ENCODE measurements at places on chromosomes 16 and 17.

DNA sequence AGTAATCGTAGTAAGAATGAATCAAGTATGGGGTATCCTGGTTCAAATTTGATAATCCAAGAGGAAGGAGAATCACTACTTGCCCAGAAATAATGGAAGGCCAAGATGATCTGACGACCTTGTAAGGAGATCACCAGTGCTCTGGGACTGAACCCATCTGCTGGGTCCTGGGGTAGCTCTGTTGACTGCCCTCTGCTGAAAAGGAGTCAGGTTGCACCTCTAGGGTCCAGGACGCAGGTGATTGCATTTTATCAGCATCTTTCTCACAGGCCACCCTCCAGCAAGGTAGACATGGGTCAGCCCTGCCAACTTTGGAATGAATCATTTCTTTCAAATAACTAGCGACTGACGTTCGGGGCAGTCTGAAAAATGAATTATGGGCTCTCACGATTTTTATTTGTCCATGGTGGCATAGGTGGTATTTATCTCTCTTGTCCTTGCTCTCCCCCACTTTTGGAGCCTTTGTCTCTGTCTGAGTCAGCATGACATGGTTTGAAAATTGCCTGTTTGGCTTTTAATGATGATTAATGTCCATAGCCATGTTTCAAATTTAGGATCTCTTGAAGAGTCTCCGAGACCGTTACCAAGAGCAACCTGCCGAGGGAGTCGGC, 163.7 kb downstream of the MSI2 start:
- no peak for DNase-seq

DNA sequence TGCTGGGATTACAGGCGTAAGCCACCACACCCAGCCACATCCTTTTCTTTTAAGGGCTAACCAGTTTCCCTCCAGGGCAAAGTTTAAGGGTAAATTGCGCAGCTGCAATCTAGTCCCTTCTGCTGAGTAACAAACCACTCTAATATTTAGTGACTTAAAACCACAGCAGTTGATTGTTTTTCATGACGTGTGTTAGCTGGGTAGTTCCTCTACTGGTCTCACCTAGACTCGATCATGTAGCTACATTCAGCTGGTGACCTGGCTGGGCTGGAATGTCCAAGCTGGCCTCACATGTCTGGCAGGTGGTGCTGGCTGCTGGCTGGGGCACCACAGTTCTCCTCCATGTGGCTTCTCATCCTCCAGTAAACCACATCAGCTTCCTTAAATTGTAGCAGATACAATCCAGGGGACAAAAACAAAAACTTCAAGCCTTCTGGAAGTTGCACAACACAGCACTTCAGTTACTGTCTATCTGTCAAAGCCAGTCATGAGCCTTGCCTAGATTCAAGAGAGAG, 75.5 kb downstream of the GPRC5B start:
- DNase-seq, result no peak

DNA sequence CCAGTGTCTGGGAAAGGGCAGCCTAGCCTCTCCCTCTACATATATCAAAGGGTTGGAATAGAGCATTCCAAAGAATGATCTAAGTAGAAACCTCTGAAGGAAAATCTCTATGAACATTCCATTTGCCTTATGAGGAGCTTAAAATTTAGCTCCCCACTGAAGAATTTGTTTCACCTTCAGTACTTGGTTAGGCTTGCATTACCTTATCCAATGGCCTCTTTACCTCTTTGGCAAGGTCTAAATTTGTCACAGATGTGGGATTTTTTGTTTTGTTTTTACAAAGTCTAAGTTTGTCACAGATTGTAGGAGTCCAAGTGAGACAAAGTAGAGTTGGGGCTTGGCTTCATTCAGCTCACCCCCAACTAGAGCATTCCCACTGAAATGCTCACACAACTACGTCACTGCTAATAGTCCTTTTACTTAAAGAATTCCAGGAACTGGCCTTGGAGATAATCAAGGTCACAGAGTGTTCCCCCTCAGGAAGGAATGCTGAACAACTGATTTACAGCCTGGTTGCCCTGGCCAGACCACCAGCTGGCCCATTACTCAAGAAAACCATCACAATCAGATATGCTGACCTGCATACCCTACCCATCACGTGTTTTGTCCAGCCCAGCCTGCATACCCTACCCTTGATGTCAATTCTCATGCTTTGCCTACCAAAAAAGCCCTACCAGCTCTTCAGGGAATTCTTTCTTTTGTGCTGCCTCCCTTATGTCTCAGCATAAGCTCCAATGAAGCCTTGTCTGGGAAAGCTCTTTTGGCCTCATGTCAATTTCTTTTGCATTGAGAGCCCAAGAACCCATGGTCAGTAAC, 26.5 kb upstream of the PPM1D start:
- no peak for DNase-seq

DNA sequence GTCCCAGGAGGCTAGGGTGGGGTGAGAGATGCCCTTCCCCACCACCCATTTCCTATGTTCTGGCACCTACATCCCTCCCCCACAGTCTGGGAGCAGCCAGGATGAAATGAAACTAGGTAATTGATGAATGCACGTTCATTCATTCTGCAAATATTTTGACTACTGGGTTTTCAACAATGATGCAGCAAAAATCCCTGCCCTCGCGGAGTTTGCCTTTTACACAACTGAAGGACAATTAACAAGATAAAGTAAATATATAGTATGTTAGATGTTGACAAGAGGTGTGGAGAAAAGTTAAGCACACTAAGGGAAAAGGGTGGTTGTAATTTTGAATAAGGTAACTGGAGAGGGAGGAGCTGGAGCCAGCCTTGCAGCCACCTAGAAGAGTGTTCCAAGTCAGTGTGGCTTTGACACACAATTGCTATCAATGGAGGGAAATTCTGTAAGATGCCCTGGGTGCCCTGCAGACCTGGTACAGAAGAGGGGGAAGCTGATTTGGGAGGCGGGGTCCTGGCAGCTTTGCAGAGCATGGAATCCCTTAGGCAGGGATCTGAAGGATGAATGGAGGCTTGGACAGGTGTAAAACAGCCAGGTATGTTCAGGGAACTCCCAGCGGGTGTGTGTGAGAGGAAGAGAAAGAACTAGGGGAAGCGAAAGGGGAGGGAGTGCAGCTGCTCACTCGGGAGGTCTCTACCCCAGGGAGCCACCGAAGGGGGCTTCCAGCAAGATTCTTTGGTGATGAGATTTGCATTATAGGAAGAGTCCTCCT, 2.5 kb downstream of the TMEM92 start:
- DNase-seq, result no peak

GRCh38 chr16:8890549-8890921, 8.4 kb downstream of the LITAFD start:
- DNase-seq, result no peak

DNA sequence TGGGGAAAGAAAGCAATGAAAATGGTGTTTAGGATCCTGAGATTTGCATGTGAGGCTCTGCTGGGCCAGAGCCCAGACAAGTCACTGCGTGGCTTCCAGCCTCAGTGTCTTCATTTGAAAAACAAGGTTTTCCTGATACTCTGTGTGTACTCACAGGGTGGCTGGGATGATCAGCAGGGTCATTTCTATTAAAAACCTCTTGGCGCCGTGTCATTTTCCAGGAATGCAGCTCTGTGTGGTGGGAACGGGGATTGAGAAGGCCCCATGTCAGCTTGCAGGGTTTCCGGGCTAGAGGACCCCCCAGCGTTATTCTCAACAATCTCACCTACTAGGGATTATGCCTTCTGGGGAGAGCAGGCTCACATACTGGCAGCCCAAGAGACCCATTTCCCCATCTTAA, 73.5 kb downstream of the FOXL1 start:
- DNase-seq, result no peak

GRCh38 chr17:64281962-64282752, 19.1 kb upstream of the TEX2 start:
- no peak for DNase-seq

- no peak for DNase-seq
Measured at GRCh38 chr17:12365805-12366204, 299.9 kb upstream of the MYOCD start.

GRCh38 chr16:19011169-19011731, 27.5 kb downstream of the TMC7 start:
- DNase-seq, result no peak

GRCh38 chr17:75011401-75012095, 922 bp upstream of the MRPL58 start:
- no peak for DNase-seq

DNA sequence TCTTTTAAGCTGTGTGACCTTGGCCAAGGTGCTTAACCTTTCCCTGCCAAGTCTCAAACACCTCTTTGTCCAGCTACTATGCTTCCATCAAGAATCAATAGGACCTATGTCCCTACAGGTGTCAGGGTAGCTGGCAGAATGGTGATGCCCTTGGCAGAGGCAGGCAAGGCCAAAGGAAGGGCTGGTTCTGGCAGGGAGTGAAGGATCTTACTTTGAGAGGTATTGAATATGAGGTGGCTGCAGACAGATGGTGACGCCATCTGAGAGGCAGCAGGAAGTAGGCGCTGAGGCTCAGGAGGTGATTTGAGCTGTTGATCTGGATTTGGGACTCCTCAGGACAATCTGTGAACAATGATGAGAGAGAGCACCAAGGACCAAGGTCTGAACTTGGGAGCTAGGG, 12.5 kb downstream of the ABCC3 start:
- no peak for DNase-seq

- DNase-seq, result no peak
Measured at GRCh38 chr17:43591779-43592562, 45.8 kb upstream of the ETV4 start.

GRCh38 chr17:57481910-57482391, 225.6 kb downstream of the MSI2 start:
- no peak for DNase-seq

- no peak for DNase-seq
Measured at GRCh38 chr16:83113811-83114210, 487.0 kb downstream of the CDH13 start.

- no peak for DNase-seq
Measured at GRCh38 chr17:42598905-42599304, 10.3 kb downstream of the RETREG3 start.

DNA sequence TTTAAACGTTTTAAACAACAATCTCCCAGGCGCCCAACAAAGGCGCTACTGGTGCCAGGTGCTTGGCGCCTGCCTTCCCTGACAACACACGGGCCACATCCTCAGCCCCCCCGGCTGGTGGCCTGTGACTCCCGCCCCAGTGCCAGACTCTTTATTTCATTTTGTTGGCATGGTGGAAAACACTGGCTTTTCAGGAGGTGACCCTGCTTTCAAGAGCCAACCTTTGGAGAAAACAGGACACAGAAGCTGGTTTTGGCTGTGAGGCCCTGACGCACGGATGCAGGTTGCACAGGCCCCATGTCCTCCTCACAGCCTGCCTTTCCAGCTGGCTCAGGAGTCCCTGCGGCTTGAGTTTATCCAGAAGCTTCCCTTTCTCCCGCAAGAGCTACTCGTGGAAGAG, 100.0 kb downstream of the METRNL start:
- no peak for DNase-seq

DNA sequence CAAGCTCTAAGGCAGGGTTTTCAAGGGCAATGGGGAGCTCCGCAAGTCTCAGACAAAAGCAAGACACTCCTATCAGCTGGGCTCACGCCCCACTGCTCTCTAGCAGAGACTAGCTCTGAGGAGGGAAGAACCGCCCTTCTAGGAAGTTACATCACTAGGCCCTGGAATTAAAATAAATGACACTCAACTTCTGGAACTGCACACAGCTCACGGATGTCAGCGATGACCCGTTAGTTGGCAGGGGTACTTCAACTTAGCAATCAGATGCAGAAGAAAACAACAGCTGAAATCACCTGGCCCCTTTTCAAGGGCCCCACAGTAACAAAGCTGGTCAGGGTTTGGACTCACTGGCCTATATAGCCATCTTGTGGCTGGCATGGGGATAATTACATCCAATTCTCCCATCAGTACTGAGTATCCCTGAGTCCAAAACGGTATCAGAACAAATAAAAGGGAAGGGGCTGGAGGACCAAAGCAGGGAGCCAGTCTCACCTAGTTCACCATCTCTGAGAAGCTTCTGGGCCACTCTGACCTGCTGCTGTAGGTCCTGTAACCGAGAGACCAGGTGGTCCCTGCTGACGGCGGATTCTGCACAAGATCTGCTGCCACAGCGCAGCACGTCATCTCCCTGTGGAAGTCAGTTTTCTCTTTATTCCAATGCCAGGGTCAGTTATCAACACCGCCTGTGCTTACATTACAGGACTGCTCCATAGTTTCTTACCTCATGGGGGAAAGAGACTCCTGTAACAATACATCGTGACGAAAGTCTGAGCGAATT, 22.2 kb downstream of the SERPINF1 start:
- no peak for DNase-seq

GRCh38 chr16:58105631-58106030, 23.6 kb downstream of the CFAP20 start:
- no peak for DNase-seq

GRCh38 chr17:67487506-67487905, 110.4 kb downstream of the PITPNC1 start:
- no peak for DNase-seq

- DNase-seq, result no peak
Measured at GRCh38 chr17:43536236-43536992, 9.7 kb downstream of the ETV4 start.

DNA sequence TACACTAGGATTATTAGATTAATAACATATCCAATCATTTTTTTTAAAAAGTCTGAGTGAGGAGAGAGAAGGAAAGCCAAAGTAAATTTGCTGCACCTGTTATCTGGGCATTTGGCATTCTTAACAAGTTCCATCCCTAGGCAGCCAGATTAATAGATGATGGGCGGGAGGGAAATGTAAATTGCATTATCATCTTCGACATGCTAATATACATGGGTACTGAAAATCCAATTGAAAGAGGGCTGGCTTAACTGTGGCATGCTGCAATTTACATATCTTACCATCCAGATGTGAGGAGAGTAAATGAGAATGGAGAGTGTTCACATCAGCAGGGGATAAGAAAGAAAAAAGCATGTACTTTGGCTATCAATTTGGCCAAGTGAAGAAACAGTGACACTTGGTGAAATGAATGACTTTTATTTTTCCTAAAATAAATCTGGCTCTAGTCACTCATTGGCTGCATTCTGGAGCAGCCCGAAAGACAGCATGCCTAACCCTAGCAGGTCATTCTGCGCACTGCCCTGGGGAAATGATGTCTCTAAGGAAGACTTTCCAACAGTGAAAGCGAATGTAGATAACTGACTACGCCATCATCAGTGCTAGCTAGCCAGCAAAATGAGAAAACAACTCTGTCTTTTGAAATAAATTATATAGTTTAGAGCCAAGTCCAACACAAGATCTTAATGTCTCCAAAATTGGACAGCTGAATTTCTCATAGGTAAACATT, 57.9 kb downstream of the HYDIN start:
- DNase-seq, result no peak

DNA sequence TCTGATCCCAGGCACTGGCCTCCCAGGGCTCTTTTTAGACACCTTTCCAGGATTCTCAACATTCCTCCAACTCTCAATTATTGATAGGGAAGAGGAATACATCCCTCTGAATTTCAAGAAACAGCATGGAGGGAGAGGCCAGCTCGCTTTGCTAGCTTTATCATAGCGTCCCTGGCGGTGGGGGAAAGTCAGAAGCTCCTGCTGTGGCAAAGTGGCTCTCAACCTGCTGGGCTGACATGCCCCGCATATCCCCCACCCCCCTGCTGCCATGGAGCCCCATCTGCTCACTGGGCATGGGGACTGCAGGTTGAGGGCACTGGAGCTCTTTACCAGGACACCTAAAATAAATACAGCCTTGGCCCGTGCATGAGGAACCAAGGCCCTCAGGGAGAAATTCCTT, 140.3 kb downstream of the SLC39A11 start:
- DNase-seq, result no peak

All from stimulated activated CD8-positive, alpha-beta memory T cell treated with anti-CD3 and anti-CD28 coated beads, Interleukin-12 subunit alpha, Interleukin-12 subunit beta, amount 100 ng/mL, for 1 hour (primary cell).